Prostate gland (tissue), 2 donors: ENCODE measurements at places on chromosomes 12 and 14.

GRCh38 chr14:31937730-31938346 lies 139.3 kb upstream of the ARHGAP5 start:
- no peak for DNase-seq

- no peak for DNase-seq
Observed at GRCh38 chr12:30095511-30095910, 311.8 kb upstream of the TMTC1 start.

DNA sequence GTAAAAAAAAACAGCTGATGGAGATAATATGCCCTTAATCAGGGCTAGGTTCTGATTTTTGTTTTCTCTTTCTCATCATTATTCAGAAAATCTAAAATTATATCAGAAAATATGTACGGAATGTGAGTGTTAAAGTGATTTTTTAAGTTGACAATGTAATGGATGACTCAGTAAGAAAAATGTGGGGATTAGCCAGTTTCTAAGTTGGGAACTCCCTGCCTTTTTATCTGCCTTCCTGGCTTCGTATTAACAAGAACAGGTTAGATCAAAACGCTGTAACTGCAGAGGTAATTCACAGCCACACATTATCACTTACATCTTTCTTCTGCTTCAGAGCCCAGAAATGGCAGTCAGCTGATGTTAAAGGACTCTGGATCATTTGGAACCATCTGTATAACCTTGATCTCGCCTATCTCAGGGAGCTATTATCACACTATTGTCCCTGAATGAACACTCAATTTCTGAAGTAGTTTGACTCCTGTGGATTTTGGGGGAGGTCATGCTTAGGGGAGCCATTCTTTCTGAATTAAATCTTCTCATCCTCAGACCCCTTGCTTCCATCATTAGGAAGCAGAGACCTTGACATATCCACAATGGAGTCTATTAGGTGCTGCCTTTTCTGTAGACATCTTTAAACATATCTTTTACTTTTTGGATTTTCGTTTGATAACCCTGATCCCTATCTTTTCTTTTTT lies 135.7 kb upstream of the SLC16A7 start:
- no peak for DNase-seq

- no peak for DNase-seq
Observed at GRCh38 chr12:7856516-7856915, 16.2 kb downstream of the SLC2A14 start.

- no peak for DNase-seq
Observed at GRCh38 chr14:90053044-90053443, 8.8 kb upstream of the KCNK13 start.

GRCh38 chr14:42241101-42241500 lies 634.4 kb downstream of the LRFN5 start:
- DNase-seq, result no peak

- no peak for DNase-seq
Observed at GRCh38 chr12:32587581-32588495, 91.3 kb upstream of the DNM1L start.

DNA sequence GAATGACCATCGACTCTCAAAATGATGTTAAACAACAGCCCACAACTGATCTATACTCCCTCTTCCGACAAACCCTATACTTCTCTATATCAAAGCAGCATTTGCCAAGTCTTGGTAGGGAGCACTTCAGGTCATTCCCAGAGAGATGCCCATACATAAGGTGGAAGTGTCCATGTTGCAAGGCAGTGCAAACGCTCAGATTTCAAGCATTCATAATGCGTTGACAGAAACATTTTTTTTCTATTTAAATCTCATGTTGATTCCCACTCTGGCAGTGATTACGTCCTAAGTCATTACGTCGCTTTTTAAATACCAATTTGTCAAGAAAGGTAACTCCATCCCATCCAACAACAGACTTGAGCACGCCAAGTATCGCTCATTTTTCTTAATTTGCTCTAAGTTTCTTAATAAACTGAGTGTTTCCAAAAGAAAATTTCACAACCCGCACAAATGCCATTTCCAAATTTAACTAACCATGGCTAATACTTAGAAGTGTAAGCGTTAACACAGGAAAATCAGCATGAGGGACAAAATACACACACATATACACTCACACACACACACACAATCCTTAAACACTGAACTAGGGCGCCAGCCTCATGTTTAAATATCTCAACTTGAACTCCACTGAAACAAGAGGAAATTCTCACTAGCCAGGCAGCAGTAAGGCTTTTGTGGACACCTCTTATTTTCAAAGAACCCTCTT lies 1.1 kb downstream of the GXYLT1 start:
- peak; percentile 10 for DNase-seq

- no peak for DNase-seq
Observed at GRCh38 chr14:94555991-94556390, 5.3 kb upstream of the SERPINA4 start.

DNA sequence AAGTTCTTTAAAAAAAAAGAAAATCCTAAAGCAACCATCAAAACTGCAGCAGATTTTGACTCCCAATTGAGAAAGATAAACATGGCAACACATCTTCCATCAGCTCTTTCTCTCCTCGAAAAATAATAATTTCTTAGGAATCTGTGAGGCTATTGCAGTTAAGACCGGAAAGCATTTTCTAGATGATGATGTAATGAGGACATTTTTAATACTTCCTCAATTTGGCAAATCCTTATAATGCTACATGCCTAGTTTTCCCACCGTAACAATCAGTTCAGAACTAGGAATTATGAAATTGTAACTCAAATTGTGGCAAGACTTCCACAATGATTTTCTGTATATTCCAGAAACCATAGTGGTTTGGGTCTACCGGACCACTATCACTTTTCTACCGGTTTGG lies 180.9 kb upstream of the PDE3A start:
- no peak for DNase-seq

GRCh38 chr14:102164241-102164641 lies 24.5 kb downstream of the WDR20 start:
- DNase-seq, result no peak

GRCh38 chr14:102867826-102868580 lies 54.5 kb upstream of the AMN start:
- no peak for DNase-seq

GRCh38 chr14:20516921-20517320 lies 11.6 kb downstream of the RNASE10 start:
- no peak for DNase-seq
